ENCODE measurements at places on chromosomes 12 and 14.

DNA sequence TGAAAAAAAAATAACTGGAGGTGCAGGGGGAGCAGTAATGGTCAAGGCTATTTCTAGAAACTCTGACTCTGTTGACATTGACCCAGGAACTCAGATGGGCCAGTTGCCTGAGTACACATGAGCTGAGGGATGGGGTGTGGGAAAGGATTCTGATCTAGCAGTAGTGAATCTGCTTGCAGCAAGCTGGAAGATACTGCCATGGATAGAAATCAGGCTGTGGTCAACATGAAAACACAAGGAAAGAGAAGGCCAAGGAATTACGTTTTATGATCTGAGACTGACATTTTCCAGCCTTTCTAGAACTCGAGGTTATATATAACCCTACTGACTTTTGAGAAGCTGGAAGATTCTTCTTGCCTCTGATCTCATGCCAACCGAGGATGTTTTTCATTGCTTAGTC is 90.0 kb downstream of the ANO6 start:
- no peak for DNase-seq

DNA sequence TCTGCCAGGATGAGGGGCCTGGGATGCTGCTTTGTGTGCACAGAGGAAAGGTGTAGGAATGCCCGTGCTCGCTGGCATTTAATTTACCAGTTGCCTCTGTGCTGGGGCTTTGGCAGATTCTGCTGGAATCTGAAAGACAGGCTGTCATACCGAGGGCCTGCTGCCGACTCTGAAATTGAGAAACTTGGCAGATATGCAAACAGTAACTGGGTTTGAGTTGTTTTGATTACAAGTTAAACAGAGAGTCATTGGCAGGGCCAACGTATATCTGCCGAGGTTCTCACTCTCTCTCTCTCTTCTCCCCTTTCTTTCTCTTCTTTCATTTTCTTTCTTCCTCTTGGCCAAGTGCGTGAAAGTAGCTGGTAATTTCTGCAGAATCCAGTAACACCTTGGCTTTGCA is 618.7 kb downstream of the VRK1 start:
- no peak for DNase-seq

GRCh38 chr12:96327346-96327745 is 72.9 kb downstream of the CDK17 start:
- DNase-seq = no peak

DNA sequence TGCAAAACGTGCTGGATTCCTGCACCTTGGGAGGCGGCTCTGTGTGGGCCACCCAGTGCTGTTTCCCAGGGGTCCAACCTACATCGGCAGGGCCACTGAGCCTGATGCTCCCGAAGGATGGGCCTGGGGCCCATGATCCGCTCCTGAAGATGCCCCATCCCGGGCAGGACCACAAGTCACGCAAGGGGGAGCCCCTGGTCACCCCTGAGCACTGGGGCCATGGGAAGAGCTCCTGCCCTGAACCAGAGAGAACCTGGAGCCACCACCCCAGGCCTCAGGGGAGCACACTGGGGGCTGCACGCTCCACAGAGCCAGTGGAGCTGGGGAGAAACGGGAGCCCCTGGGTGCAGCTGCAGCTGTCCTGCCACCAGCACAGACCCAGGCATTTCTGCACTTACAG is 124.6 kb upstream of the SFSWAP start:
- no peak for DNase-seq

DNA sequence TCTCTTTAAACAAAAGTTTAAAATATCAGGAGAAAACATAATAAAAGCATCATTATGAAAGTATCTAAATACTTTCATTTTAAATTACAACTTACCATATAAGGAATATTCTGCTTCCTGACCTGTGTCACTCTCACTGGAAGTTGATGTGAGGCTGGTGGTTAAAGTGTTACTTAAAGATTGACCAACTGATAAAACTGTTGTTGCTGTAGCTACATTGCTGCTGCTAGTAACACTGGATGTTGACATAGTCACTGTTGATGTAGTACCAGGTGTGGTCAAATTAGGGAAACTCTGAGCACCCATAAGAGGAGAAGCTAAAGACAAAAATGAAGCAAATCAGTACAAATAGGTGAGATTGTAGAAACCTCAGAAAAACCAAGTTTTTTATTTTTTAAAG is 79.9 kb downstream of the HECTD1 start:
- DNase-seq = no peak

- DNase-seq = no peak
Observed at GRCh38 chr14:51993285-51993920, 4.1 kb downstream of the RTRAF start.

GRCh38 chr14:71758229-71758951 is 173.8 kb upstream of the RGS6 start:
- no peak for DNase-seq

All from retinal pigment epithelial cell (primary cell).